Activated CD8-positive, alpha-beta T cell treated with anti-CD3 and anti-CD28 coated beads, Interleukin-2, amount 10 ng/mL, durations not matched to agents 7 days and 5 days (primary cell): ENCODE measurements at places on chromosomes 5 and 9. TPM values are rescaled to one million over a fixed set of nuclear protein-coding genes. Genes with fewer than 3 reads are reported as not detected.

C5orf58 gene
- total RNA-seq: not detected

LAMC3 gene
- total RNA-seq: not detected

SIT1 gene
- total RNA-seq: 213 TPM

WWC1 gene
- total RNA-seq: not detected

DNA sequence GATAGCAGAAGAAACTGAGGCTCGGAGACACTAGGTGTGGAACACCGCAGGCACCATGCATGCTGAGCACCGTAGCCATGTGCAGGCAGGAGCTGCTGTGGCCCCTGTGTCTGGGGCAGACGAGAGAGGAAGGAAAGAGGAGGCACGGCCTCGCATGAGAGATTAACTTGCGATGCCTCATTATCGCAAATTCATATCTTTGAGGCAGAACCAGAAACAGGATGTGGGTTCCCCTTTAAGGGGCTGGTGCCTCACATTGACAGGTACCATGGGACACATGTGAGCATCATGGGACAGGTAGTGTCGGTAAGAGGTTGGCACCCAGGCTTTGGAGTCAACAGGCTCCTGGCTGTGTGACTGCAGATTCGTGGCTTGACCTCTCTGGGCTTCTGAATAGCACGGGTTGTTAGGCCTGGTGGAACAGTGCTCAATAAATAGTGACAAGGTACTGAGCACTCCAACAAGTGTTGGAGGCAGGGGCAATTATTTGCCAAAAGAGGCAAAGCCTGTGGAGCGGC, 40.8 kb downstream of the NAIF1 start:
- peak overlapping the region; percentile 96 for H3K27ac ChIP-seq
- DNase-seq: peak; percentile 92
- H3K36me3 ChIP-seq: peaks cover 3% of the 10 kb centered on the region
- peak overlapping the region; percentile 71 for H3K4me3 ChIP-seq
- H3K27me3 ChIP-seq: no peaks in the 10 kb centered on the region

- no peak overlapping the region for H3K27ac ChIP-seq
- no peak for DNase-seq
- H3K4me3 ChIP-seq: no peak overlapping the region
- no peaks in the 10 kb centered on the region for H3K4me1 ChIP-seq
- no peaks in the 10 kb centered on the region for H3K27me3 ChIP-seq
These were observed 856.4 kb upstream of the CDH6 start for GRCh38 chr5:30337084-30337573.

GRCh38 chr5:144472221-144472620, 301.5 kb downstream of the KCTD16 start:
- no peaks in the 10 kb centered on the region for H3K27me3 ChIP-seq
- no peak overlapping the region for H3K4me3 ChIP-seq
- DNase-seq: no peak
- no peaks in the 10 kb centered on the region for H3K4me1 ChIP-seq
- no peaks in the 10 kb centered on the region for H3K36me3 ChIP-seq
- H3K27ac ChIP-seq: no peak overlapping the region

- no peaks in the 10 kb centered on the region for H3K36me3 ChIP-seq
- H3K4me3 ChIP-seq: no peak overlapping the region
- H3K27ac ChIP-seq: no peak overlapping the region
These were observed 173.5 kb downstream of the FAM174A start for GRCh38 chr5:100708645-100709171.

DNA sequence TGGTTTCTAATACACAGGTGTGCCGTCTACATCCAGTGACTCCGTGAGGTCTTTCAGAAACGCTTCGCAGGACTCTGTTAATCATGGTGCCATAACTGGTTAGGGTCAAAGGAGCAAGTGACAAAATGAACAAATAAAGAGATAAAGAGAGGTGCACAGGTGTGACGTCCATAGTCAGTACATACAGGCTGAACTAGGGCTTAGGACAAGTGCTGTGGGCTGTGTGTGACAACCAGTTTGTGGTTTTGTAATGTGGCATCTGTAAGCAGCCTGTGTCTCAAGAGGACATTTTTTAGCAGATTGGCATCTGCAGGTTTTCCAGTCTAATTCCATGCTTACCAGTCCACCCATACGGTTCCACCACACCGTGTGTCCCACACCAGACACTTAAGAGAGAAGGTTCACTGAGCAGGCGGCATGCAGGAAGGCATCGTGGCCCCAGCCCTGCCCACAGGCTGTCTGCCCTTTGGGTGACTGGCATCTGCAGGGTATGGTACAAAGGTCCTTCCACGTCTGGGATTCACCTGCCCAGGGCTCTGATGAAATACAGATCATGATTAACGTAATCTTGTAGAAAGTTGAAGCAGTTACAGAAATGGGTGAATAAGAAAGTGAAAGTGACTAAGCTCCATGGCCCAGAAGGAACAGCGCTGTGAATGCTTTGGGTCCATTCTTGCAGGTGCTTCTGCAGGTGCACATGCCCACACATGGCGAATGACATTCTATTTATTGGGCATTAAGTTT, 26.9 kb downstream of the SRD5A1 start:
- H3K27ac ChIP-seq: peak overlapping the region; percentile 44
- no peak for DNase-seq
- H3K4me3 ChIP-seq: no peak overlapping the region
- no peaks in the 10 kb centered on the region for H3K27me3 ChIP-seq
- peaks cover 39% of the 10 kb centered on the region for H3K36me3 ChIP-seq
